Activated CD4-positive, alpha-beta T cell treated with anti-CD3 and anti-CD28 coated beads, Interleukin-2, amount 50 U/mL, for 1 hour (primary cell): ENCODE measurements at places on chromosomes 11 and 22.

DNA sequence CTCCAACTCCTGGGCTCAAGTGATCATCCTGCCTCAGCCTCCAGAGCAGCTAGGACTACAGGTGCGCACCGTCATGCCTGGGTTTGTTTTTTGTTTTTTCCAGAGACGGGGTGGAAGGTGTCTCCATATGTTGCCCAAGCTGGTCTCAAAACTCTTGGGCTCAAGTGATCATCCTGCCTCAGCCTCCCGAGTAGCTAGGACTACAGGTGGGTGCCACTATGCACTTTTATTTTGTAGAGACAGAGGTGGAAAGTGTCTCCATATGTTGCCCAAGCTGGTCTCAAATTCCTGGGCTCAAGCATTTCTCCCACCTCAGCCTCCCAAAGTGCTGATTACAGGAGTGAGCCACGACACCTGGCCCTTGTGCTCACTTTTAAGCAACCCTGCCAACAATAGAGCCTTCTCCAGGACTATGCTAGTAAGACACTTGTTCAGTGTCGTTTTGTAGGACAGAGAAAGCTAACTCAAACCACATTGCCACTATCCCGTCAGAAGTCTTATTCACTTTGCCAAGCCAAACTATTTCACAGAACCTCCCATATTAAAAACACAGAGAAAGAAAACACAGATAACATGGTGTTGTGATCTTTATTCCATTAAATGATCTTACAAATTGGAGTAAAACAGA lies 9.4 kb upstream of the PLAAT3 start:
- DNase-seq, result no peak

- DNase-seq, result no peak
Measured at GRCh38 chr22:49725516-49725915, 102.2 kb downstream of the BRD1 start.

DNA sequence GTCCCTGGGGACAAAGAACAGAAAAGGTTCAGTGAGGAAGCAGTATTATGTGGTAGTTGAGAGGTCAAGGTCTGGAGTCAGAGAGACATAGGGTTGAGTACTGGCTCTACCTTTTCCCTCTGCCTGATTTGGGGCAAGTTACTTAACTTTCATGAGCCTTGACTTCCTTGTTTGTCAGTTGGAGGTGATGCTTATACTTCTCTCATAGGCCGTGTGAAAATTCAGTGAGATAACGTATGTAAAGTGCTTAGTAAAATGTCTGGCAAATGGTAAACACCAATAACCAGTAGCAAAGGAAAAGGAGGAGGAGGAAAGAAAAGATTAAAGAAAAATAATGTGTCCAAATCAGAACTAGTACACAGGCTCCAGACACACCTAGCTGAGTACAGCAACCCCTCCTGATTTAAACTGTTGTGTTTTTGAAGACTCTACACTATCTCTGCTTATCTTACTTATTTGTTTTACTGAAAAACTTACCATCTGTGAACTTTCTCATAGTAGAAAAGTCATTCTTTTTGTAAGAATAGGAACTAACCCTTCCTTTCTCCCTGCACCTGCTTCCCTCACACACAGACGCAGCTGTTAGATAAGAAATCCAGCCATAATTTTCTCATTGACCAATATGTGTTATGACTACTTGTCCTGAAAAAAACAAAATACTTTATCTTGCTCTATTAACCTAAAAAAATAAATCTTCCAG lies 126.9 kb downstream of the CD44 start:
- no peak for DNase-seq

GRCh38 chr11:23143022-23143421 lies 282.7 kb upstream of the CCDC179 start:
- no peak for DNase-seq

DNA sequence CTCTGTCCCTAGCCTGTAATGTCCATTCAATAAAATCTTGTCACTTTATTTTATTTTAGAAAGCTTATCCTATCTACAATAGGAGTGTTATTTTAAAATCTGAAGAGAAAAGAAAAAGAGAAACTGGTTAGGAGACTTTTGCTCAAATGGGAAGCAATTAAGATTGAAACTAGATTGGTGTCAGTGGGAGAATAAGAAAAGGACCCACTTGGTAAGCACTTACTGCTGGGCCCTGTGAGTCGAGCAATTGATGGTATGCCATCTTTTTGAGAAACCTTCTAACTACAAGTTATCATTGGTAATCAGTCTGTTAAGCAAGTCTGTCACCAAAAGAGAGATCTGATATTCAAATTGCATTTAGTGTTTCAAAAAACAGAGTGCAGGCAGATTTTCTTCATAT lies 258.4 kb downstream of the GRM5 start:
- no peak for DNase-seq
